Activated T-cell treated with anti-CD3 and anti-CD28 coated beads, Interleukin-2, amount 50 U/mL, for 4 hours (primary cell): ENCODE measurements at places on chromosomes 3 and 15. TPM values are rescaled to one million over a fixed set of nuclear protein-coding genes. Genes with fewer than 3 reads are reported as not detected.

RBM6 gene
- 65.9 TPM for total RNA-seq

TYRO3 gene
- total RNA-seq = 2.9 TPM

RTP3 gene
- total RNA-seq = not detected

ESYT3 gene
- 0.05 TPM for total RNA-seq

EPHB1 gene
- total RNA-seq = 0.71 TPM

CPN2 gene
- 0.08 TPM for total RNA-seq

SNTN gene
- not detected for total RNA-seq

MTMR10 gene
- 10.8 TPM for total RNA-seq

LYZL4 gene
- total RNA-seq = not detected

TPRG1 gene
- total RNA-seq = 10.6 TPM

CCR8 gene
- total RNA-seq = 1.4 TPM

SUCNR1 gene
- not detected for total RNA-seq

COL6A5 gene
- total RNA-seq = not detected

CHDH gene
- total RNA-seq = 0.38 TPM

SSUH2 gene
- total RNA-seq = not detected

AMIGO3 gene
- total RNA-seq = not detected

IQCF5 gene
- total RNA-seq = not detected

ZNF385D gene
- total RNA-seq = not detected

TCF12 gene
- 63.5 TPM for total RNA-seq

HIGD2B gene
- 0.33 TPM for total RNA-seq

MYRIP gene
- not detected for total RNA-seq

CCR3 gene
- total RNA-seq = not detected

LRRC31 gene
- total RNA-seq = not detected

FSIP1 gene
- total RNA-seq = 0.69 TPM

SNX22 gene
- total RNA-seq = 0.26 TPM

GASK1A gene
- not detected for total RNA-seq

OXSM gene
- total RNA-seq = 12.0 TPM

PLA2G4F gene
- 0.30 TPM for total RNA-seq

SAMMSON gene
- not detected for total RNA-seq

GRM2 gene
- total RNA-seq = 1.2 TPM

GPR171 gene
- total RNA-seq = 72.2 TPM

RASGRF1 gene
- 0.05 TPM for total RNA-seq

NR2C2 gene
- total RNA-seq = 39.0 TPM

NEIL1 gene
- total RNA-seq = 2.1 TPM
